ENCODE measurements at places on chromosomes 2 and 18. TPM values are rescaled to one million over a fixed set of nuclear protein-coding genes. Genes with fewer than 3 reads are reported as not detected.

DNA sequence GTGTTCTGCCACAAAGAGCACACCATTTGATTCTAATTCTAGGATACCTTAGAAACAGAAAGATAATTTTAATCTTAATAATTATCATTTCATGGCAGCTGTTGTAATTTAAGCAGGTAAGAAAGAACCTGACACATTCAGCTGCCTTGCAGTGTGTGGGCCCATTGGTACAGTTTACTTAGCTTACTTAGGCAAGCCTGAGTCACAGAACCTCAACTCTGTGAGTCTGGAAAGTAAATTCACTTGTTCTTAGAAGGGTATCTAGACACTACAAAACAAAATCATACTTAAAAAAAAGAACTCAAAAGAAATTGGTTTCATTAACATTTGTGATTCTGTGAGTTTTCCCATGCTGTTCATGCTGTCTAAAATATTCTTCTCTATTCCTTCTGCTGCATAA is 956.3 kb upstream of the SLC39A10 start:
- no peak overlapping the region for H3K4me3 ChIP-seq
- no peak overlapping the region for H3K27ac ChIP-seq
- no peaks in the 10 kb centered on the region for H3K27me3 ChIP-seq
- no peaks in the 10 kb centered on the region for H3K36me3 ChIP-seq
- H3K4me1 ChIP-seq, result no peaks in the 10 kb centered on the region
- DNase-seq, result no peak

- no peak overlapping the region for H3K27ac ChIP-seq
- H3K4me3 ChIP-seq, result no peak overlapping the region
- no peaks in the 10 kb centered on the region for H3K27me3 ChIP-seq
- no peak for DNase-seq
- H3K4me1 ChIP-seq, result peaks cover 12% of the 10 kb centered on the region
- no peaks in the 10 kb centered on the region for H3K36me3 ChIP-seq
Observed at GRCh38 chr2:235500110-235500760, 6.4 kb downstream of the AGAP1 start.

DNA sequence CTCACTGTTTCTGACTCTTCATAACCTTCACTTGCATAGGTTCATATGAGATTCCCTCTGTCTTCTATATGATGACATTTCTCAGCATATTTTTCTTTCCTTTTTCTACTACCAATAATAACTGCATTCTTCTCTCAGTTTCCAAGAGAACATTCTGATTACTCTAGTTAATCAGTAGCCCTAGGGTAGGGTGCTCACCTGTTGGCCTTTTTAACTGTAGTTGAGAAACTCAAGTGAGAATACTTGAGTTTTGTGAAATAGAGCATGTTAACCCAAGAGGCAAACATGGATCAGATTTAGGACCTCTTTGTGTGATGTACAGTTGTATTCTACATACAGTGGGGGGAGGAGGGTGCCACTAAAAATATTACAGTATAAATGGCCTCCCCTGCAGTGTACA is 308.0 kb downstream of the CMPK2 start:
- no peaks in the 10 kb centered on the region for H3K4me1 ChIP-seq
- no peak overlapping the region for H3K4me3 ChIP-seq
- H3K36me3 ChIP-seq, result no peaks in the 10 kb centered on the region
- H3K27me3 ChIP-seq, result no peaks in the 10 kb centered on the region

DNA sequence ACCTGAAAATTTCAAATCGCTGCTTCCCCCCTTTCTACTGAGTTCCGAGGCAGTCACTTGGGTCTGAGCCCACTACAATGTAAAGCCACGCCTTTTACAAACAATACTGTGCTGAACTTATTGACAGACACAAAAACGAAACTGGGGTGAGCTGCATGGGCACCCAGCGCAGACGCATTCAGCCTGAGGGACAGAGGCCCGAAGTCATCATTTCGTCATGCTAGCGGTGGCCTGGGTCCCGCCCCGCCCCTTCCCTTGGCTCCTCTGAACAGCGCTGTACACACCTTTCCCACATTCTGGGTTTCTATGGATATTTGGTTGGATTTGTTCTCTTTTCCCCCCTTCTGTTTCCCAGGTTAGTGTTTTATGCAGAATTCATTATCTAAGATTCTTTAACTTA is 71.7 kb downstream of the EIPR1 start:
- peaks cover 19% of the 10 kb centered on the region for H3K4me1 ChIP-seq
- no peaks in the 10 kb centered on the region for H3K27me3 ChIP-seq
- no peak for DNase-seq
- H3K36me3 ChIP-seq, result no peaks in the 10 kb centered on the region

LRRTM4 gene
- total RNA-seq, result not detected

Measured in adrenal gland (tissue), 19 donors.